Activated naive CD4-positive, alpha-beta T cell treated with anti-CD3 and anti-CD28 coated beads, Interleukin-2, amount 50 U/mL, for 72 hours (primary cell): ENCODE measurements at places on chromosomes 4 and X. TPM values are rescaled to one million over a fixed set of nuclear protein-coding genes. Genes with fewer than 3 reads are reported as not detected.
A peak's percentile ranks its signal among the peaks of the same experiment; 100 is the strongest.

LUZP4 gene
- total RNA-seq: not detected

COL4A5 gene
- not detected for total RNA-seq

GAGE12F gene
- not detected for total RNA-seq

GRCh38 chr4:184489771-184490170 lies 15.4 kb upstream of the IRF2 start:
- DNase-seq: no peak

- DNase-seq: no peak
These were observed 786 bp upstream of the ZFX start for GRCh38 chrX:24148535-24149350.

DNA sequence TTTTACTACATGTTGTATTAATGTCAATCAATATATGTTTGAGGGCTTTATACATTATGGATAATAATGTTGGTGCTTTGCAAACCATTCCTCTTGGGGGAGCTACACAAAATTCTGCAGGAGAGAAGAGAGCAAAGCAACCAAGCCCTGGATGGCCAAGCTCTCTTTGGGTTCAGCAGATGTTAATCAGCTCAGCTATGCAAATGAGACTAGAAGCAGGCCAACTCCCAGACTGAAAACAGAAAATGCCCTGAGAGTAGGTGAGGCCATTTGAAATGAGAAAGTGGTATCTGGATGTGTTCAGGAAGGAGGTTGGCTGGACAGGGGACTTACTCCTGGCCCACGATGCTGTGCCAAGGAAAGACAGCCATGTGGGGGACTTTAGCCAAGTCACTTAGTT lies 387.0 kb downstream of the BCOR start:
- no peak for DNase-seq

DNA sequence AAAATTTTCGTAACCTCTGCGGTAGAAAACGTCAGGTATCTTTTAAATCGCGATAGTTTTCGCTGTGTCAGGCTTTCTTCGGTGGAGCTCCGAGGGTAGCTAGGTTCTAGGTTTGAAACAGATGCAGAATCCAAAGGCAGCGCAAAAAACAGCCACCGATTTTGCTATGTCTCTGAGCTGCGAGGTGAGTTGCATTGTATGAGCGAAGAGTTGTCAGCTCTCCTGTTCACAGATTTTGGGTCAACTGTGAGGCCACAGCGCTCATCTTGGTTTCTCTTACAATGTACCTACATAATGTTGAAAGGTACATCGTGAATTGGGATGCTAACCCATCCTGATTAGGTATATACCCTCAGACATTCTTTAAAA lies 486 bp downstream of the CLCN3 start:
- DNase-seq: no peak

DNA sequence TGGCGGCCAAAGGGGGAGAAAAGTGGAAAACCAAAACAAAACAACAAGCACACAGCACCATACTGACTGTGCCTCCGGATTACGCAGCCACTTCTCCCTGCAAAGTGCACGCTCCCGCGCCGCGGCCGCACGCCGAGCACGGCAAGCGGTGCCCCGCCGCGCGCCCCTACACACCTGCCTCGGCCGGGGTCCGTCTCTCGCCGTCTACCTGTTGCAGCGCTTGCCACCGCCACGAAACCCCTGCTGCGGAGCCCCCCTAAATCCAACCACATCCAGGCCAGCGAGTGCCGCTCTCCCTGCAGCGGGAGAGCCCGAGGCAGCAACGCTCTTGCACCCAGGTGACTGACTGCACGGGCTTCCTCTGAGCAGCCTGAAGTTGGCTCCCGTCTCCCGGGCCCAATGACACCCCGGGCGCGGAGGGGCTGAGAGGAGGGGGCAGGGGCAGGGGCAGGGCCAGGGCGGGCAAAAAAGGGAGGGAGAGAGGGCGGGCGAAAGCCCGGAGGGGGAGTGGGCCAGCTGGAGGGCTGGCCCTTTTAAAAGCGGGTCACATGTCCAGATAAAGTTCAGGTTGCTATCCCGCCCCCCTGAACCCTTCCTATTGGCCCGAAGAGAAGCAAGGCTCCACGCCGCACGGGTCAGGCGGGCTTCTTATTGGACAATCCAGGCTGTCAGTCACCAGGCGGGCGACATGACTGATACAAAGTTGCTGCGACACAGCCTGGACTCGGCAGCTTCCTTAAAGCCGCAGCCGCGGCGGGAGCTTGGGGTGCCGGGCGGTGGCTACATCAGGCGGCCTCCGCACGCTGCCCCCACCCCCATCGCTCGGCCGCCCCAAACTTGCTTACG lies at the start of gene NR3C2:
NR3C2 (minus strand) TSS at position 429 of the 846 bp plus-strand sequence.
- peak; percentile 98 for DNase-seq

- no peak for DNase-seq
These were observed 587.4 kb downstream of the RPA4 start for GRCh38 chrX:97471071-97471470.

DNA sequence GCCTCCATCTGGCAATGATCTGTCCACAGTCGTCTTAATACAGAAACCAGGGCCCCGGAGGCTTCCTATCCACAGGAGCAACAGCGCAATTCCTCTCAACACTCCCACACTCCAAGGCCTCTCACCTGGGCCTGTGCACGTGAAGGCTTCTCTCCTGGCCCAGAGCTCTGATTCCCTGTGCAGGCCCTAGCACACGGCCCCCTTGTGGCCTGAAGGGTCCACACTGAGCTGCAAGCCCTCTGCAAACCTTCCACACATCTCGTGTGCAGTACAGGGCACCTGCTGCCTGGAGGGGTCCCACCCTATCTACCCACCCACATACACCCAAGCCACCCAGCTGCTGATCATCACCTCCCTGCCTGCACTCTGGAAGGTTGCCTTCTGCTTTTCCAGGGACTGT lies 150.1 kb upstream of the NUDT10 start:
- no peak for DNase-seq

- DNase-seq: no peak
These were observed 21.2 kb upstream of the CYP4V2 start for GRCh38 chr4:186169945-186170802.
